PC-3 (cell line): ENCODE measurements at places on chromosomes 1 and 21. TPM values are rescaled to one million over a fixed set of nuclear protein-coding genes. Genes with fewer than 3 reads are reported as not detected.

DNA sequence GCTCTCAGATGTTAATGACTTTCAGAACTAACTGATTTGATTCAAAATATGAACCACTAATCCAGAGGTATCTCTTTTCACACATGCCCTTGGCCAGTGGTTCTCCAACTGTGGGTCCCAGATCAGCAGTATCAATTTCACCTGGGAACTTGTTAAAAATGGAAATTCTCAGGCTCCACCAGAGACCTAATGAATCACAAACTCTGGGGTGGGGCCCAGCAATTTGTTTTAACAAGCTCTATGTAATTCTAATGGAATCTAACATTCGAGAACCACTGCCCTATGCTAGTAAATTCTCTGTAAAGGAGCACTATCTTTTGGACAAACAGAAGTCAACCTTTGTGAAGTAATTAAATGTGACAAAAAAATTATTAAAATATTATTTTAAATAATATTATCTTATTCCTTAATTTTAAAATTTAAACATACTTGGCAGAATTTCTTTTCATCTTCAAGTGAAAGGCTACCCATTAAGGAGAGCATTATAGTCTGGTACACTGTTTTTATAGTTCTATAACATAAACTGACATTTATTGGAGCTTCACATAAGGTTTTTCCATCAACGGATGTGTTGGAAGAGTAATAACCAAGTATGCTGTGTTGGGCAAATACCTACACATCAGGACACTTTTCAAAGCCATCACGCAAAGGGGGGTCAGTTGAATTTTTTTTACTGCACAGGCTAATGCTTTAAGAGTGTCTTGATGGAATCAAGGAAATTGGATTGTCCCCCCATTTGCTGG lies 130.4 kb downstream of the LHX4 start:
- peak; percentile 71 for DNase-seq

Gene ITLN2
- total RNA-seq = not detected in 2 replicates

DNA sequence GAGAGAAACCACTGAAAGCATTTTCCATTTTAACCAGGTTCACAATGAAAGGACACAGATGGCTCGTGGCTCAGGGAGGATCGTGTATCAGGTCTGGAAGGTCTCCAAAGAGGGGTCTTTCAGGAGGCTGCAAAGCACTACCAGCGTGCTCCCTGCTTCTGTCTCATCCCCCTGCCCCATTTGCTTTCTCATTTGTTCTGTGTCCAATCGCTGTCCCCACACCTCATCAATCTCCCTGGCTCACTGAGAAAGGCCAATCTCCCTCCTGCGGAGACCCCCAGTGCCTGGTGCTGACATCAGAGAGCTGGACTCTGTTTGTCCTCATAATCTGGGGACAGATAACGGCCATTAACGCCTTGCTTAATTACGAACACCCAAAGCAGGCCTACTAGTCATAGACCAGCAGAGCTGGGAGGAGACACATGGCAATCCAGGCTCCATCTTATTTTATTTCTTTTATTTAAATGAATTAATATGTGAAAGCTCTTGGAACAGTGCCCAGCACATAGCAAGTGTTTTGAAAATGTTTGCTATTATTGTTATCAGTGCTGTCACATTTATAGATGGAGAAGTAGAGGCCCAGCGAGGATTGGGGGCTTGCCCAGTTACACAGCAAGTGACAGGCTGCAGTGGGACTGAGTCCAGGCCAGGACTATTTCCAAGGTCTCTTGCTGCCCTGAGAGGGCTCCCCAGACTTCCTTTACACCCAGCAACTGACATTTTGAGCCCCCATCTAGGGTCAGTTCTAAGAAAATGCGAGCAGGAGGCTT lies 341.0 kb upstream of the USP24 start:
- no peak for DNase-seq

DNA sequence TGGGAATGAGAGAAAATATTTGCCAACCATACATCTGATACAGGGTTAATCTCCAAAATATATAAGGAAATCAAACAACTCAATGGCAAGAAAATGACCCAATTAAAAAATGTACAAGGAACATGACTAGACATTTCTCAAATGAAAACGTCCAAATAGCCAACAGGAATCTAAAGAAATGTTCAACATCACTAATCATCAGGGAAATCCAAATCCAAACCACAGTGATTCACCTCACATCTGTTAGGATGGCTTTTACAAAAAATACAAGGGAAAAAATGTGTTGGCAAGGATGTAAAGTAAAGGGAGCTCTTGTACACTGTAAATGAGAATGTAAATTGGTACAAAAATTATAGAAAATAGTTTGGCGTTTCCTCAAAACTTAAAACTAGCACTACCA lies 54.7 kb upstream of the ZRANB2 start:
- no peak for DNase-seq

GRCh38 chr1:30085811-30086770 lies 637.3 kb downstream of the MATN1 start:
- peak; percentile 36 for DNase-seq

DNA sequence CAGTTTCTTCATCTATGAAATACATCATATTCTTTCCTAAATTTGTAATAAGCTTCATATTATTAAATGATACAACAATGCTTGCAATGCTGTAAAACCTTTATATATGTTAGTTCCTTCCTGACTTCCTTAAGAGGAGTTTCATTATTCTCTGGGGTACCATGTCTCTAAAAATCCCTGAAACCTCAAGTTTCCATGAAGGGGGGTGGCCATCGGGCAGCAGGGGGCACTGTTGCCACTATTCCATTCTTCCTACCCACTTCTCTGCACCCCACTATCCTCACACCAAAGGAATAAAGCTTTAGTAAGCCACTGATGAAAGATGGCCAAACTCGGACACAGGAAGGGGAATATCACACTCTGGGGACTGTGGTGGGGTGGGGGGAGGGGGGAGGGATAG lies 9.0 kb upstream of the DMRTB1 start:
- DNase-seq = no peak
